ENCODE measurements at places on chromosomes 1 and 21.

GRCh38 chr1:101284021-101284420 is 47.2 kb downstream of the S1PR1 start:
- no peak overlapping the region for H3K27ac ChIP-seq
- no peaks in the 10 kb centered on the region for H3K36me3 ChIP-seq
- peaks cover 6% of the 10 kb centered on the region for H3K4me1 ChIP-seq

GRCh38 chr1:234588386-234588785 is 21.6 kb downstream of the IRF2BP2 start:
- H3K4me3 ChIP-seq = no peak overlapping the region
- H3K36me3 ChIP-seq = no peaks in the 10 kb centered on the region
- H3K4me1 ChIP-seq = no peaks in the 10 kb centered on the region

DNA sequence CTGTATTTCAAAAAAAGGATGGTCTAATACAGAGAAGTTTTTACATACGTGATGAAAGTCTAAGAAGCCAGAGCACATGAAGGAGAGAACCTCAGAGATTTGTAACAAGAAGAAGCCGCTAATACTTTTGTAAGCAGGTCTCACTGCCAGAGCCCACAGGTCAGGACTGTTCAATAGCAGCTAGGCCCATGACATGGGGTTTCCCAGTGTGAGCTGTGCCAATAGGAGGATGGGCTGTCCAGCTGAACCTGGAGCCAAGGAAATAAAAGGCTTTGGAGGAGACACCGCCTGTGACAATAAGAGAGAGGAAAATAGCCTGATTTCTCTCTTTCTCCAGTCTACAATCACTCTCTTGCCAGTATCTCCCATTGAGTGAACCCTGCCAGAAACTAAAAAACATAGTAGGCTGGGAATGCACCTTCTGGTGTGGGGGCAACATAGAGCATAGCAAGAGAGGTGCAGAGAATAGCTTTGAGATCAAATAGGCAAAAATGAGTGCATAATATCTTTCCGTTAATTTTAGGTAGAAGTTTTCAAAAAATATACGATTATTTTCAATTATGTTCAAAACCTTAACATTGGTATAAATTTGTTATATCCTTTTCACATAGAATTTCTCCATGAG is 360.3 kb downstream of the NEGR1 start:
- no peaks in the 10 kb centered on the region for H3K36me3 ChIP-seq
- DNase-seq = no peak
- H3K4me3 ChIP-seq = no peak overlapping the region
- peaks cover 19% of the 10 kb centered on the region for H3K4me1 ChIP-seq
- H3K27me3 ChIP-seq = no peaks in the 10 kb centered on the region

DNA sequence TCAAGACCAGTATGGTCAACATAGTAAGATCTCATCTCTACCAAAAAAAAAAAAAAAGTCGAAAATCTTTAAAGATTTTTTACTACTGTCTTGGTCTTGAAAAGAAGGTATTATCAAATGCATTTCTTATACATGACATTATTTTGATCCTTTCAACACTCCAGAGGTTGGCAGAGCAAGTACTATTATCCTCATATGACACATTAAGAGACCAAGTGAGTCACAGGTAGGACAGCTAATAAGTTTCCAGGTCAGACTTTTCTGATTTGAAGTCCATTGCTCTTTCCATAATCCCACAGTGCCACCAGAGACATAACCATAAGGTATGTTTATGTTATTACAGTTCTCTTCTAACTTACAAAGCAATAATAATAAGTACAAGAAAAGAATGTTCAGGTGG is 15.2 kb downstream of the DBT start:
- H3K4me3 ChIP-seq = no peak overlapping the region
- H3K4me1 ChIP-seq = peaks cover 12% of the 10 kb centered on the region
- H3K27me3 ChIP-seq = no peaks in the 10 kb centered on the region
- peaks cover 67% of the 10 kb centered on the region for H3K36me3 ChIP-seq
- DNase-seq = no peak

DNA sequence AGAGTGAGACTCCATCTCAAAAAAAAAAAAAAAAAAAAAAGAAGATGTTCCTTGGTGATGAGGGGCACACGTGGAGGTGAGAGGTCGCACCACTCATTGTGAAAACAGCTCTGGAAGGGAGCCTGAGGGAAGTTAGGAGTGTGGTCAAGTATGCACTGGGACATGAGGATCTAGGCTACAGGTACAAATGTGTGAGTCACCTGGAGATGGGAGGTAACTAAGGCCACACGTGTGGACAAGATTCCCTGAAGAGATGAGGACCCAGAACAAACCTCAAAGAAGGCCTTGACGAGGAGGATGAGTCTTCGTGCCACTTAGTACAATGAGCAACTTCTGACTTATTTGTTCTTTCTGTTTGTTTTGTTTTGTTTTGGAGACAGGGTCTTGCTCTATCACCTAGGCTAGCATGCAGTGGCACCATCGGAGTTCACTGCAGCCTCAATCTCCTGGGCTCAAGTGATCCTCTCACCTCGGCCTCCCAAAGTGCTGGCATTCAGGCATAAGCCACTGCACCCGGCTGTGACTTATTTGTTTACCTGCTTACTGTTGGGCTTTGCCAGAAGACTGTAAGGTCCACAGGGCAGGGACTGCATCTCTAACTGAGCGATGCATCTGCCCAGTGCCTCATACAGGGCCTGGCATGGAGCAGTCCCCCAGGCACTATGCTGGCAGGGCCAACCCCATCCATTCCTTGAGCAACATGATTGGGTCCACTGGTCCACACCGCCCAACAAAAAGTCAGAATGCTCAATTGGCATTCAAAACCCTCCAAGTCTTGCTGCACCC is 6.4 kb downstream of the ASAP3 start:
- H3K36me3 ChIP-seq = no peaks in the 10 kb centered on the region
- 0 out of 2 replicates have a peak overlapping the region, but pooled peaks have one; percentile 30 for H3K27ac ChIP-seq
- H3K27me3 ChIP-seq = no peaks in the 10 kb centered on the region
- no peak overlapping the region for H3K4me3 ChIP-seq
- H3K4me1 ChIP-seq = peaks cover 42% of the 10 kb centered on the region

DNA sequence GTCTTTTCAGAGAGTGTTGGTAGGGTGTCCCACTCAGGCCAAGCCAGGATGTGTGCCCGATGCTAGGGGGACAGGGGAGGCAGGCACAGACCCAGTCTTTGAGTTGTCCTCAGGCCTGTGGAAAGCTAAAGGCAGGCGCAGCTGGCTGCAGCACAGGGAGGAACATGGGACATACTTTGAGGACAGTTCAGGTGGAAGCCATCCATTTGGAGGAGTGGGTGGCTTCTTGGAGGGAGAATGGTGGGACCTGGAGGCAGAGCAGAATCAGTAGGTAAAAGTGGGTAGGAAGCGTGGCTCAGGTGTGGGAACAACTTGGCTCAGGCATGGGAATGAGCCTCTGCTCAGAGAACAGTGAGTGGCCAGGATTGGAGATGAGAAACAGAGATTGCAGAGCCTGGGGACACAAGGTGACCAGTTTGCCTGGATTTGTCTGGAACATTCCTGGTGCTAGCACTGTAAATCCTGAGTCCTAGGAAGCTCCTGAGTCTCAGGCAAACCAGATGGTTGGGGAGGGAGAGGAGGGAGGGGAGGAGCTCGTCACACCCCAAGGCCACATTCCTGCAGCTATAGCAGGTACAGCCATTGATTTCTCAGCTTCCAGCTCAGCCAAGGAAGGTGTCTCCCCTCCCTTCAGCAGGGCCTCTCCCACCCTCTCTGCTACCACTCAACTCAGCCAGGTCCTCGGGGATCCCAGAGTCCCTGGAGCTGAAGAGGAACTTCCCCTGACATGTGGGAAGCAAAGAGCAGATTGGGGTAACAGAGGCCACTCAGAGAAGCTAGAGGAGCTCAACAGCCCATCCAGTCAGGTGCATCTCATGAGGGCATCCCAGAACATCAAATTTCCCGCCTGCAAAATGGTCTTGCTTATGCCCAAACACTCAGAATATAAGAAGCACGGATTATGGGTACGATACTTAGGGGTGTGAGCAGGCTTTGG is 65.2 kb upstream of the TINAGL1 start:
- DNase-seq = no peak
- H3K4me1 ChIP-seq = peaks cover 19% of the 10 kb centered on the region
- H3K36me3 ChIP-seq = no peaks in the 10 kb centered on the region
- H3K27me3 ChIP-seq = no peaks in the 10 kb centered on the region
- no peak overlapping the region for H3K27ac ChIP-seq

- peaks cover 92% of the 10 kb centered on the region for H3K27me3 ChIP-seq
- DNase-seq = no peak
- peaks cover 10% of the 10 kb centered on the region for H3K36me3 ChIP-seq
- H3K4me1 ChIP-seq = peaks cover 52% of the 10 kb centered on the region
- H3K27ac ChIP-seq = no peak overlapping the region
Observed at GRCh38 chr1:223716302-223716862, 4.0 kb downstream of the CAPN2 start.

Data from WTC11 (cell line).